ENCODE measurements at places on chromosomes 2 and 18.

GRCh38 chr18:23608211-23608610, 21.9 kb upstream of the NPC1 start:
- no peak for DNase-seq

GRCh38 chr18:77014538-77014937, 118.0 kb downstream of the MBP start:
- DNase-seq: no peak

DNA sequence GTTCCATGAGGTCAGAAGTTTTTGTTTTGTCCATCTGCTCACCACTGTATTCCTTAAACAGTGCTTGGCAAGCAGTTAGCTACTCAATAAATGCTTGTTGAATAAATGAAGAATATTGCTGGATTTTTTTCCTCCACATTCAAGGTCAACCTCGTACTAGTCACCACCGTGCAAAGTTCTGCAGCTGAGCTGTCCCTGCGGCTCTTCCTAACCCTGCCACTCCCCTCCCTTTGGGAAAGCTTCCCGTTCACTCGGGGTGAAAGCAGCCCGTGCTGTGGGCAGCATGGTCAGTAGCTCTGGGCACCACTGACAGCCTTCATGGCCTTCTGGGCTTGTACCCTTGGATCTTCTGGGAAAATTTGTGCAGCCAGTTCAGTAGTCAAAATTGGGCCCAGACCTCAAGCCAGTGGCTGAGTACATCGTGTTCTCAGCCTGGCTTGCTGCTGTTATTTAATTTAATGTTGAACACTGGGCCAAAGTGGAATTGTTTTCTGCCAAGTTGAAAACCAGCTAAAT, 469.3 kb upstream of the RAB12 start:
- no peak for DNase-seq

GRCh38 chr2:86625096-86625495, 1.4 kb upstream of the RNF103 start:
- no peak for DNase-seq

- no peak for DNase-seq
Observed at GRCh38 chr18:75267643-75268363, 57.2 kb downstream of the TSHZ1 start.

DNA sequence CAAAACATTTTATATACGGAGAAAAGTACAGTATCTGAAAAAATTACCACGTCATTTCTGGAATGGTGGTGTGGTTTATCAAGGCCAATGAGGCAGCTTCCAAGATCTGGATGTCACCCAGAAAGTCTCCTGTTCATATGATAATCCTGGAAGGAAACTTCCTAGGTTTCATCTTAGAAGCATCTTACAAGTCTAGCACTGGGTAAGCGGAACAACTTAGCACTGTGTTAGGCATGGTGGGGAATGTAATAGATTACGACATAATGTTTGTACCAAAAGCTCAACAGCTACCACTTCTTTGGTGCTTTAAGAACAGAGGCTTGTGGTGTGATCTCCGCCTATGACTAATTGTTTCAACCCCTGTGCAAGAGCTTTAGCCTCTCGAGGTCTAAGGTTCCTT, 63.1 kb upstream of the LYPD1 start:
- DNase-seq: no peak

DNA sequence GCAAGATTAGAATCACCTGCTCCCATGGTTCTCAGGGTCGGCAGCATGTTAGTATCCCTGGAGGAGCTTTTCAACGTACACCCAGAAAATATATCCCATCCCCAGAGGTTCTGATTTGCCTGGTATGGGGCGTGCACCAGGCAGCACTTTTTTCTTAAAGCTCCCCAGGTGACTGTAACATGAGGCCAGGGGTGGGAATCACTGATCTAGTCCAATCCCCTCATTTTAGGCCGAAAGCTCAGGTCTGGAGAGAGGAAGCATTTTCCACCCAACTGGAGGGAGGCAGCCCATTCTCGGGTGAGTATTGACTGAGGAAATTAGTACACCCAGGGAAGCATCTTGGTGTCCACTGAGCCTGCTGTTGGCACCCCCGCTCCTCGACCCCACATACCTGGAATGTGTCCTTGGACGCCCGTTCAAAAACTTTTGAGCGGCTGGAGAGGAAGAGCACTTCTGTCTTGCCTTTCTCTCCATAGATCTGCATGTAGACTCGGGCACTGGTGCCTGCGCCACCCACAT, 94.3 kb downstream of the LOXHD1 start:
- no peak for DNase-seq

Data from fibroblast of skin of left quadriceps (primary cell).